ENCODE measurements at places on chromosomes 6 and 20.
A peak's percentile ranks its signal among the peaks of the same experiment; 100 is the strongest.

DNA sequence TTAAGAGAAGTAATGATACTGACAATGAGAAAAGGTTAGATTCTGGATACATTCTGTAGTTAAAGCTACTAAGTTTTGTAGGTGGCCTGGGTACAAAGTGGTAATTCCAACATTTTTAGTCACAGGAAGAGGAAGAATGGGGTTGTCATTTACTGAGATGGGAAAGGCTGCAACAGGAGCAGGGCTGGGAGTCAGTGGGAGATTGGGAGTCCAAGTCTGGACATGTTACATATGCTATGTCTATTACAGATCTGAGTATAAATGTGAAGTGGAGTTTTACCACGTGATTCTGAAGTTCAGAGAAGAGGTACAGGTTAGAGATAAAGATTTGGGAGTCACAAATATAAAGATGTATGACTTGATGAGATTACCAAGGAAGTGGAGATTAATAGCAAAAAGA is 116.2 kb downstream of the RWDD2A start:
- H3K4me3 ChIP-seq: no peak overlapping the region
- H3K36me3 ChIP-seq: no peaks in the 10 kb centered on the region
- no peaks in the 10 kb centered on the region for H3K27me3 ChIP-seq
- H3K27ac ChIP-seq: no peak overlapping the region
- no peaks in the 10 kb centered on the region for H3K4me1 ChIP-seq
- DNase-seq: no peak

DNA sequence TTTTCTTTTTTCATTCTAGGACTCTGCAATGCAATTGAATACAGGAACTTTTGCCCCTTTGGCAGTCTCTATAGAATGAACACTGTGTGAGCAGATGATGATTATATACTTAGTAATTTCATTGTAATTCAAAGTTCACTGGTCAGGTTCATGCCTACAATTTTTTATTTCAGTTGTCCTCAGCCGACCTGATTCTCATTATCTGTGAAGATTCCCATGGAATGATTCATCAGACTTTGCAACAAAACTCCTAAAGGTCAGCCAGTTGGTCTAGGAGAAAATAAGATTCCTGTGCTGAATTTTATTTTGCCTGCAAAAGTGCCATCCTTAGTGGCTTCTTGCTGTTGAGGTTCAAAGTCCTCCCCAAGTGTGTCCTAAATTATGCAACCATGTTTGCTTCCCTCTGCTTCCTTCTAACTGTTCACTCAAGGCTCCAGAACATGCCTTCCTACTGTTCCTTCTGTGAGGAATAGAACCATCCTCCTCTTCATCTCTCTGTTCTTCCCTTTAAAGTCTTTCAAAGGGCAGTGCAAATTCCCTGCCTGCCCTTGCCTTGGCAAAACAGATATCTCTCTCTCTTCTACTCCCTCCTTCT is 194.2 kb upstream of the CNR1 start:
- H3K4me3 ChIP-seq: no peak overlapping the region
- H3K27me3 ChIP-seq: peaks cover 21% of the 10 kb centered on the region
- no peaks in the 10 kb centered on the region for H3K4me1 ChIP-seq
- no peak overlapping the region for H3K27ac ChIP-seq
- H3K36me3 ChIP-seq: no peaks in the 10 kb centered on the region

- H3K36me3 ChIP-seq: no peaks in the 10 kb centered on the region
- H3K27ac ChIP-seq: peak overlapping the region; percentile 99
- peak overlapping the region; percentile 97 for H3K4me3 ChIP-seq
Observed at GRCh38 chr6:111872401-111873177, 663 bp downstream of the FYN start.

- peak overlapping the region; percentile 96 for H3K27ac ChIP-seq
- H3K36me3 ChIP-seq: no peaks in the 10 kb centered on the region
- peak overlapping the region; percentile 95 for H3K4me3 ChIP-seq
- no peaks in the 10 kb centered on the region for H3K27me3 ChIP-seq
Observed at GRCh38 chr20:53595018-53595378, 1.4 kb upstream of the ZNF217 start.

DNA sequence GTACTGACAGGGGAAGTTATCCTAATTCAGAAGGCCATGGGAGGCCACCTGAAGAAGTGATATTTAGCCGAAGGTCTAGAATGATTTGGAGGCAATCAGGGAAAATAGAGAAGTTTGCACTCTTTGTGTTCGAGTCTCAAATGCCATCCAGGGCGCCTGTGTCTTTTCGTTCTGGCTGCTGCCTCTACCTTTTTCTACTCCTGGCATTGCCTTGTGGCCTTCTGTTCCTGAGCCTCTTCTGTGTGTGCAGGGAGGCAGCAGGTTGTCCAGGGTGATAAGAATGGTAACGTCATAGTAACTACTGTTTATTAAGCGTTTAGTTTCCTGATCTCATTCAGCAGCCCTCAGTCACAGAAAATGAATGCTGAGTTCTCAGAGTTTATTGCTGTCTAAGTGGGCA is 252.1 kb downstream of the FARS2 start:
- H3K4me3 ChIP-seq: no peak overlapping the region
- no peaks in the 10 kb centered on the region for H3K27me3 ChIP-seq
- H3K36me3 ChIP-seq: no peaks in the 10 kb centered on the region
- peaks cover 19% of the 10 kb centered on the region for H3K4me1 ChIP-seq
- DNase-seq: no peak

GRCh38 chr6:112409311-112409710 is 62.2 kb downstream of the RFPL4B start:
- no peaks in the 10 kb centered on the region for H3K36me3 ChIP-seq
- H3K27me3 ChIP-seq: peaks cover 8% of the 10 kb centered on the region
- no peak for DNase-seq
- no peak overlapping the region for H3K4me3 ChIP-seq
